ENCODE measurements at places on chromosomes 3 and 15.

DNA sequence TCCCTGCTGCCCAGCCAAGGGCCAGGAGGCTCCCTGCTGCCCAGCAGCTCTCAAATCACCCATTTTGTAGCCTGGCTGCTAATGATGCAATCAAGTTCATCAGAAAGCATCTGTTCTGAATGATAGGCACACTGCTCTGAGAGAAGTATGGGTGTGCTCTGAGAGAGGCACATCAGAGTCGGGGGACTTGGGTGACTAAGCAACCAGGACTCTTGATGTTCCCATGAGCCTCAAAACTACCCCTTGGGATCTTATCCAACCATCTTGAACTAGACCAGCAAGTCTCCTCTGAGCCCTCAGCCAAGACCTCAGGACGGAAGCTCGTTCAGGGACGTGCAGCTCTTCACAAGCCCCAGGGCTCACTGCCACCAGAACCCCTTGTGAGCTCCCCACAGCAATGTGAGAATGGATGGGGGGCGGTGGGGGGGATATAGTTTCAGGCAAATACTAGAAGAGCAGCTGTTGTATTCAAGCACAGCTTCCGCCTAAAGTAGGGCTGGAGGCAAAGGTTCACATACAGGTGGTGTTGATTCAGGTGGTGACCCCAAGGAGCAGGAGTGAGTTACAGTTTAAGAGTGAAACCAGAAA lies 52.2 kb upstream of the HES1 start:
- DNase-seq = no peak

- no peak for DNase-seq
Observed at GRCh38 chr3:73341272-73341935, 279.9 kb downstream of the EBLN2 start.

DNA sequence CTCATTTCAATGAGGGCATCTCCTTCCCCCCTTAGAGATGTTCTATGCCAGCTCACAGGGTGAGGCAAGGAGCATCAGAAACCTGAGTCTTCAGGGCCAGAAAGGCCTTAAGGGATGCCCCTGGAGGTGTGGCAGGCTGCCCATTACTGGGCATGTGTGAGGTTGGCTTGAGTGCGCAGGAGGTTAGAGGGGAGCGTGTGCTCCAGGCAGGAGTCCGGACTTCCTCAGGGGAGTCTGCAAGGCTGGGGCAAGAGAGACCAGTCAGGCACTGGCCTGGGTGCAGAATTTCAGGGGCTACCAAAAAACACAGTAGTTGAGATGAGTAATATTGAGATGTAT lies 1.9 kb downstream of the LOXL1 start:
- DNase-seq = no peak

DNA sequence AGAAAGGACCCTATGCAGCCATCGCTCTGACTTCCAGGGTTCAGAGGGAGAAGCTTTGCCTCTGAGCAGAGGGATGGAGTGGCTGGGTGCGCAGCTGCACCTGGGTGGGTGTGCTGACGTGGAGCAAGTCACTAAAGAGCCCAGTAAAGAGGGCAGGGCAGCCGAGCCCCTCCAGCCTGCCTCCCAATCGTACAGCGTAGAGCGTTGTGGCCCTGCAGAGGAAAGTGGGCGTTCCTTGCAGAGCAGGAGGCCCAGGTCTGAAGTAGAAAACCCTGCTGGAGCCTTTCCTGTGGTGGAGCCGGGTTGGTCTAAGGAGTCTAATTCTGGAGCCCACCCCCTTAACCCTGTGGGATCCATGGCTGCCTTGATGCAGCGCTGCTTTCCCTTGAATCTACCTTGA lies 61.0 kb downstream of the ABTB1 start:
- no peak for DNase-seq

DNA sequence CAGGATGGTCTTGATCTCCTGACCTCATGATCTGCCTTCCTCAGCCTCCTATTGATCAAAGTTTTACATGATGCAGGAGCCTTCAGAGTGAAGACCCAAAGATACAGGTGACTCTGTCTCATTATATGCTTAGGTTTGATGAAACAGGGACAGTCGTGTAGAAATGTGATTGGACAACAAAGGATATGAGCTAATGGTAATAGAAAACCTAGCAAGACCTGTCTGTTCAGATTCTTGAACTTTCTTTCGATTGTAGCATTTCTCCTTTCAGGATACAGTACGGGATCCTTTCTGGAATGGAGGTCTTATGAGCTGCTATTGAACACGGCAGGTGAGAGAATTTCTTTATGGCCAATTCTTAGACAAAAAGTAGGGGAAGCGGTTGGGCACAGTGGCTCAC lies at the start of gene ACKR2:
Gene ACKR2 (plus strand): TSS at position 244 of the 400 bp plus-strand sequence. CDS start 55,058 bp downstream, outside the sequence.
- no peak for DNase-seq

DNA sequence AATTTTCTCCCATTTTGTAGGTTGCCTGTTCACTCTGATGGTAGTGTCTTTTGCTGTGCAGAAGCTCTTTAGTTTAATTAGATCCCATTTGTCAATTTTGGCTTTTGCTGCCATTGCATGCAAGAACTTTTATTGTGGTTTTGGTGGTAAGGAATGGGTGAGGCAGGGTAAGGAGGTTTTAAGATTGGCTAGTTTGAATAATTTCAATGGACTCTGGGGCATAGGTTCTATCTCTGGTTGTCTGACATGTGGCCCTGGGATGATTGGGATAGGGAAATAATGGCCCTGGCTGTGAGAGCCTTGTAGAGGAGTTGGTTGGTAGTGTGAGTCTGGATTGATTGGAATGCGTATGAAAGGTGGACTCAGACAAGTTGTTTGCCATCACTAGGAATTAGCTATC lies 38.0 kb downstream of the SEC22A start:
- DNase-seq = no peak

GRCh38 chr15:49079340-49080039 lies 33.2 kb upstream of the SECISBP2L start:
- DNase-seq = no peak

- no peak for DNase-seq
Observed at GRCh38 chr15:71565631-71566160, 244.7 kb upstream of the NR2E3 start.

- DNase-seq = no peak
Observed at GRCh38 chr3:177795216-177795615, 597.9 kb upstream of the TBL1XR1 start.

- no peak for DNase-seq
Observed at GRCh38 chr15:50824514-50824913, 59.0 kb upstream of the SPPL2A start.

DNA sequence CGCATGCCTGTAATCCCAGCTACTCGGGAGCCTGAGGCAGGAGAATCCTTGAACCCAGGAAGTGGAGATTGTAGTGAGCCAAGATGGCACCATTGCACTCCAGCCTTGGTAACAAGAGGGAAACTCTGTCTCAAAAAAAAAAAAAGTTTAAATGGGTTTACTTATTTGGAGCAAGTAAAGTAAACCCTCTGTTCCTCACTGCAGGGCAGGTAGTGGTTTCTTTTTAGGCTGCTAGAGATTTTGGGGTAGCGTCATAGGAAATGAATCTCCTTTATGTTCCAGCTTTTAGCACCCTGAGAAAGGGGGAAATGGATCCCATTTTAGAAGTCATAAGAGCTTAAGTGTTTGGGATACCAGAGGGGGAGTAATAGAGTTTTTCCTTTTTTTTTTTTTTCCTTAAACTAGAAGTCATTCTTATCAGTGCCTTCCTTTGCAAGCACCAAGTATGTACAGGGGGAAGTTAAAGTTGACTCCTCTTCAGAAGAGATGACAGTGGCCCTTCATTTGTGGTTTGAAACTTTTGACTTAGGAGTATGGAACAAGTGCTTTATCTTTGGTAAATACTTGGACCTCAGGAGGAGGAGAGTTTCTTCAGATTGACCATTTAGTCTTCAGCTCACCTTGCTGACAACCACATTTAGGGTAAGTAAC lies 8.0 kb downstream of the PXK start:
- DNase-seq = no peak

DNA sequence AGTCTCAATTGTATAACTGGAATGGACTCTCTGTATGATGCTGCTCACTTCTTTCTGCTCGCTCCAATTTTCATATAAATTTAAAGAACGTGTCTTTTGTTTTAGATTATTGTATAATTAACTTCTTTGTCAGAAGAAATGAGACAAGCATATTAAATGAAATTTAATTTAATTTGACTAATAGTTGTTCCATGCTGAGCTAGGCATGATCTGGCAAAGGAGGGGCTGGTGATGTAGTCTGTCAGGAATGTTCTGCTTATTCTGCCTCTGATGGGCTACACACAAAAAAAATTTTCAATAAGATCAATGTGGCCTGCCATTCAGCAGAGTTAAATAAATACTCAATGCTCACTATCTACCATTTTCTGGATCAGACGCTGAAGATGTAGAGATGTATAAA lies 208.4 kb upstream of the CD96 start:
- DNase-seq = no peak

GRCh38 chr15:29087521-29088285 lies 181.9 kb downstream of the NSMCE3 start:
- DNase-seq = no peak

DNA sequence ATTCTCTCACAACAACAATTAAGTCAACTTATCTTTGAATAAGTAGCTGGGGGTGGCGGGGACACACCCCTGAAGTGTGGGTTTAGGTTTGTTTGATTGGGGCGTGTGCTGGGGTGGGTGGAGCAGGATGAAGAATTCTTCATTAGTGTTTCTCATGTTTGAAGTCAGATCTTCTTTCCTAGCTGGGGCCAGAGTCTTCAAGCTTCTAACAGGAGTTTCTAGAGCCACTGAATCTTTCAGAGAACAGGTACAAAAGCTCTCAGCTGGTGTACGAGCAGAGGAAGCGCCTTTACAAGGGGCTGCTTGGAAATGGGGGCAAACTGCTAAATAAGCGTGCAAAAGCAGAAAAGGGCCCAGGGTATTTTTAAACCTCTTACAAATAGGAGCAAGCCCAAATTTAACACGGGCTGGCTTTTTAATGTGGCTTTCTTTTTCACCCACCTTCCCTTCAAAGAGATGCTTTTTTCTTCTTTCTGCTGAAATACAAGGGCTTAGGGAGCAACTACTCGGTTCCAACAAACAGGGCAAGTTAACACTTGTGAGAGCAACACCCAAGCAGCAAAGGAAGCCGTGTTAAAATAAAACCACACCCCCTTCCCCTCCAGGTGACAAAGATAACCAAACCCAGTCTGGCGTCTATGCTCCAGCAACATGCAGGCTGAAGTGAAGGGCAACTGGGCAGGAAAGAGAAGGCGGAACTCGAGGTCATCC lies 86.9 kb upstream of the RASGRP1 start:
- DNase-seq = no peak

DNA sequence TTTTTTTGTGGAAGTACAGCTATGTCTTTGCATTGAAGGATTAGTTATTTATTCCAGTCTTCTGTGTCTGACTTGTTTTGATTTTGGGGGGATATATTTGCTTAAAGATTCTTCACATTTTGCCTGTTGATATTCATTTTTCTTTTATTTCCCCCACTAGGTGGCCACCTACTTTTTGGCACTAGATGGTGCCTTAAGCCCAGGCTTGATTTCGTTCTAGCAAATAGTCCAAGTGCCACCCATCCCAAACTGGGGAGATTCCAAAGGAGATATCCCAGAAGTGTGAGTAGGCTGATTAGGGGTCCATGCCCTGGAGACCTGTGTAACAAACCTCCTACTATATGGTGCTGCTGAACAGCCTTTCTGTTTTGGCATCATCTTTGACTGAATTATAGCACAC lies 80.0 kb upstream of the SPATA16 start:
- DNase-seq = no peak

- DNase-seq = no peak
Observed at GRCh38 chr3:73605412-73605811, 19.3 kb downstream of the PDZRN3 start.

DNA sequence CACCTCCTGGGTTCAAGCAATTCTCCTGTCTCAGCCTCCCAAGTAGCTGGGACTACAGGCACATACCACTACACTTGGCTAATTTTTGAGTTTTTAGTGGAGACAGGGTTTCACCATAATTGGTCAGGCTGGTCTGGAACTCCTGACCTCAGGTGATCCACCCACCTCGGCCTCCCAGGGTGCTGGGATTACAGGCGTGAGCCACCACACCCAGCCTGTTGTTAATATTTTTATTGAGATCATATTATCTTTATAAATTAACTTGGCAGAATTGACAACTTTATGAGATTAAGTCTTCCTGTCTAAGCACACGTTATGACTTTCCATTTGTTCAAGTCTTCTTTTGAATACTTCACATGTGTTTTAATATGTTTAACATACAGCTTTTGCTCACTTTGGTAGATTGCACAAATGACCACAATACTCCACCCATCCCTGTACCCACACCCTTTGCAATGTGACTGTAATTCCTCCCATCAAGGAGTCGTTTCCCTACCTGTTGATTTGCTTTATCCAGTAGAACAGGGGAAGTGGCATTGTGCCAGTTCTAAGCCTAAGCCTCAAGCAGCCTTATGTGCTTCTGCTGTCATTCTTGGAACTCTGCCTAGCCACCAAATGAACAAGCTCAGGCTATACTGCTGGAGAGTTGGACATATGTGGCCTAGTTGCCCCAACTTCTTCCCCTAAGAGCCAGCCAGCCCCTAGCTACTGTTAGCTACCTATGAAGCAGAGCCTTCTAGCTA lies 8.2 kb downstream of the XYLB start:
- no peak for DNase-seq

DNA sequence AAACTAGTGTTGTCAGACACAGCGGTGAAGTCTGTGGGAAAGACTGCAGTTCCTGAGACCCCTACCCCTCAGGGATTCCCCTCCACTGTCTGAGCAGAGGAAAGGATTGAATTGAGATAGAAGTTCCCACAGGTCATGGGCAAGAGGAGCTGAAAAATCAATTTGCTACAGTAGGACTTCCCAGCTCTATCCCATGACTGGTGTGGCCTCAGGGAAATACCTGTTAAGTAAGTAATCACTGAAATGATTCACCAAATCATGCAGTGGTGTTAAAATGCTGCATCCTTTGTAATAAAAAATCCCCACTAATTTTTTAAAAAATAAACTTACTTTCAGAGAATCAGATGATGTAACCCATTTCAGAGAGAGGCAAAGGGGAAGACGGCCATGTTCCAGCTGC lies 45.0 kb upstream of the SPRED1 start:
- no peak for DNase-seq

DNA sequence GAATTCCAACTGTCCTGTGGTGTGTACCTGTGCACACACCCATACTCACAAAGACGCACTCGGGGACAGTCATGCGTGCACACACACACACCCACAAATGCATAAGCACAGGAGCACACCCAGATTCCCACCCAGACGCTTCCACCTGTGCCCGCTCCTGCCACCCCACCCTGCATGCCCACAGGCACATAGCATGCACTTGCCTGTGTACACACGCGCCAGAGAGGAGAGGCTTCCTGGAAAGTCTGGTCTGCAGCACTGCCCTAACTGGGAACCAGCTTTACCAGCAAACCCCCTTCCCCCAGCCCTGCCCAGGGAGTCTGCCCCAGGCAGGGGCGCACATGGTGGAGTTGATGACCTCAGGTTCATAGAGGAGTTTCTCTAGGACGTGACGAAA lies 246.2 kb downstream of the UACA start:
- DNase-seq = no peak

DNA sequence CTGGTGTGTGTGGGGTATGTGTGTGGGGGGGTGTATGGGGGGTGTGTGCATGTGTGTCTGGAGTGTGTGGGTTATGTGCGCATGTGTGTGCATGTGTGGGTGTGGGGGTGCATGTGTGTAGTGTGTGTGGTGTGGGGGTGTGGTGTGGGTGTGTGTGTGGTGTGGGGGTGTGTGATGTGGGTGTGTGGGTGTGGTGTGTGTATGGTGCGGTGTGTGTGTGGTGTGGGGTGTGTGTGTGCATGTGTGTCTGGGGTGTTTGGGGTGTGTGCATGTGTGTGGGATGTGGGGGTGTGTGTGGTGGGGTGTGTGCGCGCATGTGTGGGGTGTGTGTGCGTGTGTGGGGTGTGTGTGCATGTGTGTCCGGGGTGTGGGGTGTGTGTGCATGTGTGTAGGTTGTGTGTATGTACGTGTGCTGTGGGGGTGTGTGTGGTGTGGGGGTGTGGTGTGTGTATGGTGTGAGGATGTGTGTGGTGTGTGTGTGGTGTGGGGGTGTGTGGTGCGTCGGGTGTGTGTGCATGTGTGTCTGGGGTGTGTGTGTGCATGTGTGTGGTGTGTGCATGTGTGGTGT lies 6.2 kb upstream of the OCA2 start:
- no peak for DNase-seq
